NCI-H510A (cell line): ENCODE measurements at places on chromosomes 13 and 19.

- DNase-seq, result no peak
Observed at GRCh38 chr13:112616586-112617362, 28.8 kb upstream of the TUBGCP3 start.

DNA sequence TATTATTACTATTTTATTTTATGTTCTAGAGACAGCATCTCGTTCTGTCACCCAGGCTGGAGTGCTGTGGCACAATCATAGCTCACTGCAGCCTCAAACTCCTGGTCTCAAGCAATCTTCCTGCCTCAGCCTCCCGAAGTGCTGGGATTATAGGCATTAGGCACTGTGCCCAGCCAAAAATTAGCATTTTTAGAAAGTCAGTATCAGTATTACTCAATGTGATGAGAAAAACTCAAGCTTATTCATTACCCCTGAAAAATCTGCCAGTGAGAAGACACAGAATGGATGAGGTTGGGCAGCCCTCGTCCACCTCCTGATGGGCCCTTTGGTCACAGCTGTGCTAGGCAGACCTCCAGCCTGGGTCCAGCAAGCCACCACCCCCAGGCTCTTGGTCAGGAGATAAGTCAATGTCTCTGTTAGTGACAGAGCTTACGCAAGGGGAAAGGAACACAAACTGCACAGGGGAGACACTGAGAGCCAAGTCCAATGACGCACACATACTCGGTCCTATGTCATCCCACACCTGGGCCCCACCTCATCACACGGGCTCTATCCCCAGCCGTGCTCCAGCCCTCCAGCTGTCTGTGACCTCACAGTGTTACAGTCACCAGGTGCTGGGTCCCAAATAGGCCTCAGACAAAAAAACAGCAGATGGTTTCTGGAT lies 19.8 kb downstream of the PEPD start:
- no peak for DNase-seq

- no peak for DNase-seq
Observed at GRCh38 chr13:114166381-114167131, 12.5 kb upstream of the CFAP97D2 start.

GRCh38 chr19:38556521-38557174 lies 61.1 kb downstream of the MAP4K1 start:
- no peak for DNase-seq

DNA sequence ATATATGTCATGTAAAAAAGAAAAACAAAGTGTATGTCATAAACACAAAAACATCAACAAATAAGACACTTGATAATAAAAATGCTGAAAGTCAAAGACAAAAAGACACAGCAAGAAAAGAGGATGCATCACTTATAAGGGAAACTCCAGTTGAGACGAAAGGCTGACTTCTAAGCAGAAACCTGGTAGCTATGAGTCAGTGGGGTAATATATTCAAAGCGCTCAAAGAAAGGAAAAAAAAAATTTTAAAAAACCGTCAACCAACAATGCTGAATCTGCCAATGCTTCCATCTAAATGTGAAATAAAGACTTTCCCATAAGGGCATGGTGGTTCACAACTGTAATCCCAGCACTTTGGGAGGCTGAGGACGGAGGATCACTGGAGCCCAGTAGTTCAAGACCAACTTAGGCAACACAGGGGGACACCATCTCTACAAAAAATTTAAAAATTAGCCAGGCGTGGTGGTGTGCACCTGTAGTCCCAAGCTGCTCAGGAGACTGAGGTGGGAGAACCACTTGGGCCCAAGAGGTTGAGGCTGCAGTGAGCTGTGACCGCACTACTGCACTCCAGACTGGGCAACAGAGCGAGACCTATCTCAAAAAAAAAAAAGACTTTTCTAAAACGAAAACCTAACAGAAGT lies 24.0 kb downstream of the USP12 start:
- DNase-seq, result no peak

- DNase-seq, result no peak
Observed at GRCh38 chr13:110286833-110287819, 19.8 kb downstream of the COL4A1 start.

DNA sequence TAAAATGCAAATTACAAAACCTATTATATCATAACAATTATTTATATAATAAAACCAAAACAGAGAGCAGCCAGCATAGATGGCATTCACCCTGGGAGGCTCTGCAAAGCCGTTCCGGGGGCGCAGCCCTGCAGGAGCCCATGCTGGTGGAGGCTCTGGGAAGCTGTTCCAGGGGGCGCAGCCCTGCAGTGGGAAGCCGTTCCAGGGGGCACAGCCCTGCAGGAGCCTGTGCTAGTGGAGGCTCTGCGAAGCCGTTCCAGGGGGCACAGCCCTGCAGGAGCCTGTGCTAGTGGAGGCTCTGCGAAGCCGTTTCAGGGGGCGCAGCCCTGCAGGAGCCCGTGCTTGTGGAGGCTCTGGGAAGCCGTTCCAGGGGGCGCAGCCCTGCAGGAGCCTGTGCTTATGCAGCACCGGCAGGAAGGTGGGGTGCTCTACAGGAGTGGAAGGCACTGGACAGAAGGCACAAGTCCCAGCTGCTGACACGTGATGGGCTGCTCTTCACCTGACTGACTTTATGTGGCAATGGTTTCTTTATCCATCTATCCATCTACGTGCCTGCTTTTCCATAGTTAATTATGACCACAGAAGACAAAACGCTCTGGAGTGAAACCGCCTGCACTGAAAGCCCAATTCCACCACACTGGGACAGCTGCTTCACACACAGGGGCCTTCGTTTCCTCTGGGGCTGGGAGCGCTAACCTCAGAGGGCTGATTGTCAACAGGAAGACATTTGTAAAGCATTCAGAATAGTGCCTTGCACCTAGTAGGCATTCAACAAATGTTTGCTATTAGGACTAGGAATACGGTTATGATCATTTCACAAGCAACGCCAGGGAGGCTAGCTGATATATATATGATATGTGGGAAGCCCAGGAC lies 23.7 kb downstream of the PCID2 start:
- no peak for DNase-seq

DNA sequence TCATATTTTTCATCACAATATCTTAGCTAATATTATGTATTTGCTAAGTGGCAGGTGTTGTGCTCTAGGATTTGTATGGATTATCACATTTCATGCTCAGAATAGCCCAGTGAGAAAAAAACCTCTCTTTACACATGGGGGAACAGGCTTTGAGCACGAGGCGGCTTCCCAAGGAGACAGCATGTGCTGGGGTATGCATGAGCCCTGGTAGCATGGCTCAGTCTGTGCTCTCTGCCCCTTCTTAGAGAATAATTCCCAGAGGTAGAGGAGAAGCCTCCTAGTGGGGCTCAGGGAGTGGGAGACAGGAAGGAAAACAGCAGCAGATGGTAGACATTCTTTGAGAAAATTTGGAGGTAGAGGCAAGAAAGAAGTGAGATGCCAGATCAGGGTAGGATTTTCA lies 31.6 kb downstream of the RNASEH2B start:
- no peak for DNase-seq

- no peak for DNase-seq
Observed at GRCh38 chr13:99505814-99506269, 4.6 kb downstream of the TM9SF2 start.

GRCh38 chr13:110124201-110124940 lies 182.6 kb downstream of the COL4A1 start:
- no peak for DNase-seq

GRCh38 chr19:13014101-13014920 lies 19.0 kb downstream of the NFIX start:
- DNase-seq, result no peak
